ENCODE measurements at places on chromosomes 11 and 22. TPM values are rescaled to one million over a fixed set of nuclear protein-coding genes. Genes with fewer than 3 reads are reported as not detected.

ST14 gene
- total RNA-seq = under 0.01 TPM

TMEM132A gene
- 23.9 TPM for total RNA-seq

OR52H1 gene
- 0.43 TPM for total RNA-seq

PLEKHB1 gene
- total RNA-seq = 0.85 TPM

MMP13 gene
- not detected for total RNA-seq

ROM1 gene
- 5.5 TPM for total RNA-seq

ABCC8 gene
- total RNA-seq = not detected

PLAAT3 gene
- 18.5 TPM for total RNA-seq

PLA2G6 gene
- 16.8 TPM for total RNA-seq

NRIP3 gene
- total RNA-seq = 8.0 TPM

CCDC87 gene
- total RNA-seq = 0.28 TPM

C22orf42 gene
- not detected for total RNA-seq

CECR2 gene
- total RNA-seq = under 0.01 TPM

FGF19 gene
- total RNA-seq = not detected

HNRNPUL2 gene
- 7.3 TPM for total RNA-seq

EMID1 gene
- total RNA-seq = 1.00 TPM

APOL5 gene
- not detected for total RNA-seq

TTC38 gene
- total RNA-seq = 20.3 TPM
